ENCODE measurements at places on chromosomes 1 and 21.

DNA sequence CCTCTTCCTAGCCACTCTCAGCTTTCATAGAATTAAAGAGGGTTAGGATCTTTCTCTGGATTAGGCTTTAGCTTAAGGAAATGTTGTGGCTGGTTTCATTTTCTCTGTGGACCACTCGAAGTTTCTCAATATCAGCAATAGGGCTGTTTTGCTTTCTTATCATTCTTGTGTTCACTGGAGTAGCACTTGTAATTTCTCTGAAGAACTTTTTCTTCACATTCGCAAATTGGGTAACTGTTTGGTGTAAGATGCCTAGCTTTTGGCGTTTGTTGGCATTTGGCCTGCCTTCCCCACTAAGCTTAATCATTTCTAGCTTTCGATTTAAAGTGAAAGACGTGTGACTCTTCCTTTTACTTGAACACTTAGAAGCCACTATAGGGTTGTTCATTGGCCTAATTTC is 210.8 kb upstream of the PROX1 start:
- no peak for DNase-seq

DNA sequence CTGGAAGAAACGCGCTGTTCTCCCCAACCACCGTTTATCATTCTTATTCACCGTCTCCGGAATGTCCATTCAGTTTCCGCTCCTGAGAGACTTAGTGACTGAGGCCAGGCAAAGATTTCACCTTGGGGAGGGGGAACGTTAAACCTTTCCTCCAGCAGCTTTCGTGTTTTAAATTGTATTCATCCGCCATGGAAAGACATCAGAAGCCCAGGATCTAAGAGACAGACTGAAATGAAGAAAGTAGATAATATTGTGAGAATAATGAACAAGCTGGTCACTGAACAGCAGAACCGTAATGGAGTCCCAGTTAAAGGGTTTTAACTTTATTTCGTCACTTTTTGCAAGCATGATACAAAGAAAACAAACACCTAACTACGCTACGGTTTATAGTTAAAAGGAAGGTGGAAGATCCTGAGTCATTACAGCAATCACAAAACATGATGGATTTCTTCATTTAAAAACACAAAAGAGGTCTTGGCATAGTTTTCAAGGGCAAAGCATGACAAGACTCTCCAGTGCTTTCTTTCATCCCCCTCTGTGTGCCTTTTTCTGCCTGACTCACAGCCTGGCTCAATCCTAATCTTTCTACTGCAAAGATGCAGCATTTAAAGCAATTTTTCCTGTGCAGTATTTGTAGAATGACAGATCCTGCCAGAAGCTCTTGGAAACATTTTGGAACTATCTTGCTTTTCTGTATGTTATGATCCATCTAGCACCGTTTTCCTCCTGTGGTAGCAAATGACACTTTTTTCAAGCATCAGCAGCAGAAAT is 722 bp upstream of the SLC19A2 start:
- DNase-seq = no peak

- no peak for DNase-seq
Measured at GRCh38 chr1:149906570-149907075, 7.3 kb downstream of the BOLA1 start.

DNA sequence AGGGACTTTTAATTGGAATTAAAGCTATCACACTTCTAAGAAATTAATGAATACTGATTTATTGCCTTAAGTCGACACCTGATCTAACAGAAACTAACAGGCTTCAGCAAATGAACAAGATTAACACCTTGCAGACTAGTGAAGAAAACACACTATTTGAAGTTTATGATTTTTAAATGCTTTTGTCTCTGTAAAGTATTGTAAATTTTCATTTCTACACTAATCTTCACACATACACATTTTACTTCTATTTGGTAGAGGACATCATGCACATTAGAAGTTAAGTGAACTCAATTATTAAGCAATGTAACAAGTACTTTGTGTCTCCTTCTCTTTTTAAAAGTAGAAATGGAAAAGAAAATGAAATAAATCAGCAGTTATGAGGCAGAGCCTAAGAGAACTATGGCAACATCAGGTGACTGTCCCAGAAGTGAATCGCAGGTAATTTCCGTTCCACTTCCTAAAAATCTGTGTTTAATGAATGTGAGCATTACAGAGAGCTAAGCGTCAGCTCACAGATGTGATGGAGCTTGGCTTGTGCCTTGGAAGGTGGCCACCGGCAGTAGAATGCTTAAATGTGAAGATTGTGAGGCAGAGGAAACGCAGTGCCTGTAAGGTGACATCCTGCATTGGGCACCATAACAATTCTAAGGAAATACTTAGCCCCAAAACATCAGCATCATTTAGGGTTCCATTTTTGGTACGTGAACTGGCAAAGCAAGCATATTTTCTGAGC is 1.2 kb downstream of the PRMT2 start:
- no peak for DNase-seq

- no peak for DNase-seq
Measured at GRCh38 chr1:51679435-51679834, 62.5 kb downstream of the OSBPL9 start.

DNA sequence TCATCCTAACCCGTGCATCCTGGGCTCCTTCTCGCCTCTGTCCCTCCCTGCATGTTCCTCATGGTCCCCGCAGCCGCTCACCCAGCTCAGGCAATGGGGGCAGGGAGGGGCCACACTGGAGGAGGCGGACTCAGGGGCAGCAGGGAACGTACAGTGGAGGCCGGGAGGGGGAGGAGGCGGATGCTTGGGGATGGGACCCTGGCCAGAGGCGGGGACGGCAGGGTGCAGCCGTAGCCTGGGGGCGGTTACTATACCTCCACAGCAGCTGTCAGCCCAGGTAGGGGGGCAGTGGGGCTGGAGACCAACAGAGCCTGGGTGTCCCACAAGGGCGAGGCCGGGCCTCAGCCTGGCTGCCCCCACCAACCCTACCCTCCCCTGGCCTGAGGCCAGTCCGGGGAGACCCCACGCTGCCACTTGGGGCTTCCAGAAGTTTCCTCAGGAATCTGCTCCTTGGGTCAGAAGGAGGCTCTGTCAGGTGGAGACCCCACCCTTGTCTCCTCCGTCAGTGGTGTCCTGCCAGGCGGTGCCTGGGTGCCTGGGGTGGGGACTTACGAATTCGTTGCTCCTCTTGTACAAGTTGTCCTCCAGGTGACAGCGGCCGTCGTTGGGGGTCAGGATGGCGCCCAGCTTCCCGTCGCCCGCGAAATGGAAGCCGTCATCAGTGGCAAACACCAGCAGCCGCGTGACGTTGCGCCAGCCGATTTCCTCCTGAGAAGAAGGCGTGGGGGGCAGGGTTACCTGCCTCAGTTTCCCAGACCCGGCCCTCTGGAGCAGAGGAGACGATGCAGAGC is 20.7 kb downstream of the ITGB2 start:
- no peak for DNase-seq

DNA sequence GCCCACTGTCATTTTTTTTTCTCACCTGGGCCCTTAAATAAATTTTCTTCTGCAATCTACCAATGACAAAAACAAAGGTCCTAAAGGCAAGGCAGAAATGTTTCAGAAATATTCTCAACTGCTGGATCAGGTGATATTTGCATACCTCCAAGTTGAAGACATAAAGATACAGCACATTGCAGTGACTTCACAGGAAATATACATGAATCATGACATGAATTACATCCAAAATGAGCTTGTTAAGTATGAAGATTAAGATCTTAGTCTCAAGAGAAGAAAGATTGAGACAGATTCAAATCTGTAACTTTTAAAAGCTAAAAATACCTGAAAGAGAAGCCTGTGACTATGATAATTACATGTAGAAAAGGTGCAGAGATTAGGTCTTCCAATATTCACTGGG is 207.8 kb downstream of the SIPA1L2 start:
- DNase-seq = no peak

- peak; percentile 87 for DNase-seq
Measured at GRCh38 chr1:229270547-229271447, at the start of gene RAB4A. RAB4A (plus strand) TSS chr1:229271111; CDS start chr1:229271340, 229 bp downstream.

- DNase-seq = no peak
Measured at GRCh38 chr1:59292562-59292961, 4.3 kb upstream of the FGGY start.

- DNase-seq = no peak
Measured at GRCh38 chr21:39000496-39000895, 182.8 kb downstream of the PSMG1 start.

- DNase-seq = no peak
Measured at GRCh38 chr1:40754201-40754600, 29.4 kb upstream of the KCNQ4 start.

DNA sequence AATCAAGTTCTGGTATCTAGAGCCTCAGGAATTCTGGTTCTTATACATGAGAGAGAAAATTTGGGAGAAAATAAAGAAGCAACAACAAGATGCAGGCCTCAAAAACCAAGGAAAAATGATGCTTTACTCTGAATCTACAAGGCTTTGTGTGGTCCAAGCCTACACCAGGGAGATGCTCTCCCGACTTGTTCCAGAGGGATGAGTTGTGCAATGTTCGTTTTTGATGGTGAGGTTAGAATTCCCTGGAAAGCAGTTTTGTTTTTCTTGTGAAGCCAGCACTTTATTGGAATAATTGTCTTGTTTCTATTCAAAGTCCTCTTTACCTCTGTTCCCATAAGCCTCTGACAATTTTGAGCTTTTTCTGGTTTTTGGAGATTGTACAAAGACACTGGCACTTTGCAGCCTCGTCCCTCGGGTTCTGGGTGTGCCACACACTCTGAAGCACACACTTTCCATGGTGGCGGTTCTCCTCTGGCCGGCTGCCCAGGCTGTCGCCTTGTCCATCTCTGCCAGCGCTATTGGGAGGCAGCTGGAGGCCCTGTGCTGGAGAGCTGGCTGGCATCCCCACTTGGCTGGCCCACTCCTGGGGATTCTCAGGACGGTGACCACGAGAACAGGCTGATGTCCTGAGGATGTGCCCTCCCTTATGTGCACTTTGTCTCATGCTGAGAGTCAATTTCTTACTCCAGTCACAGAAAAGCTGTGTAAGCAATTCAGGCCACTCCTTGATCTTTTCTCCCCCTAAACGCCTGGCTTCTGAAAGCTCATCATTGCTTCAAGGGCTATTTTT is 70.2 kb downstream of the EDEM3 start:
- no peak for DNase-seq

DNA sequence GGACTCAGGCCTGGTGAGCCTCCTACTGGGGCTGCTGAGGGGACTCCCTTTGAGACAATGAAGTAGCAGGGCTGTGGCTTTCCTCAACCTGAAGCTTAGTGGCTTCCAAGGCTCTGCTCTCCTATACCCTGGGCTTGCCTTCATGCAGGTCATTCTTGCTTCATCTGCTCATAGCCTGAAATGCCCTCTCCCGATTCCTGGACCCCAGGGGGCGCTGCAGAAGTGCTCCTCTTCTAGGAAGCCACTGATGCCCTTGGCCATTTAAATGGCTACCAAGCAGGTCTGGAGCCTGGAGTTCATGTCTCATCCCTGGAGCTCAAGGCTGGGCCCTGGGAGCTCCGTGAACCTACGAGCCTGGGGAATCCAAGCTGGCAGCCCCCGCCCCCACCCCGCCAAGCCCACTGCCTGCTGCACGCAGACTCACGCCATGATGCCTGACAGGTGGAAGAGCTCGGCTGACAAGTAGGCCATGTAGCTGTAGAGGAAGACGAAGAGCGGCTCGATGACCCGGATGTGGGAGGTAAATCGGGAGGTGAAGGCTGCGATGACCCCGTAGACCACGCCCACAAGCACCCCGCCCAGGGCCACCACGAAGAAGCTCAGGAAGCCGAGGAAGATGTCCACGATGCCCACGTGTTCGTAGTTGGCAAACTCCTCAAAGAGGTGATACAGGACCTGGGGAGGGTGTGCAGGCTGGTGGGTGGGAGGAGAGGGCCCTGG is 45.7 kb downstream of the SLC9A1 start:
- no peak for DNase-seq

DNA sequence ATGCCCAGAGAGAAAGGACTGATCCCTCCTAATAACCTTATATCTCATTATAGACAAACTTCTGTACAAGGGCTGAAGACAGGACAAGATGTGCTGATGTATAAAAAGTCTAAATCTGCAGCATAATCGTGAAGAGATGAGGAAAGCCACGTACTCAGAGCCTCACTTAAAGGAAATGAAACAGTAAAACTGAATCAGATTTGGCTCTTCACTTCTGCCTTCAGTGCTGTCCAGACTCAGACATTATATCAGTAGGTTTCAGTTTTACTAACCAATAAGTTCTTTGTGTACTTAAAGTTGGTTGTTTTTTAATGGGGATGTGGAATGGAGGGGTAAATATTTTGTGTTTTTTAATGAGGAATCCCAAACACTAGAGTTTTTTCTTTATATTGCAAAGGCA is 45.3 kb upstream of the RGS1 start:
- DNase-seq = no peak

DNA sequence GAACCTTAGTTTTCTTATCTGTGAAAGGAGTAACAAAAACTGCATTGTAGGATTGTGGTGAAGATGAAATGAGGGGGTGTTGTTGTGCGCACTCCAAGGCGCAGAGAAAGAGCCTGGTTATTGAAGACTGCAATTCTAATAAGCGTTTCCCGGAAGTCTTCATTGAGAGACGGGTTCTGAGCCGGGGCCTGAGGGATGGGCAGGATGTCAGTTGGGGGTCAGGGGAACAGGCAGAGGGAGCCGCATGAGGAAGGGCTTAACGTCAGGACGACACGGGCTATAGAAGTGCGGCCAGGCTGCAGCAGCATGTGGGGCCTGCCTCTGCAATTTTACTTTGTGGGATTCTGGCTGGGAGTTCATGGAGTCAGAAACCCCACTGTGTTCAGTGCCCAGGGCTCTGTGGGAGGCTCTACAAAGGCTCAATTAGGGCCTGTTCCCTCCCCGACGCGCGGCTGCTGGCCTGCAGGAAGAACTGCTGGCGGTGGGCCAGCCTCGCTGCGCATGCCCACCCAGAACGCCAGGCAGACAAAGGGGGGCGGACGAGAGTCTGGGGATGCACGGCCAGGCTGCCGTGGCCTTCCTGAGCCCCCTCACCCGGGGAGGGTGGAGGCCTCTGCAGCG is 20.7 kb downstream of the TRIM62 start:
- DNase-seq = no peak

GRCh38 chr1:86104606-86105532 is 51.7 kb downstream of the COL24A1 start:
- no peak for DNase-seq

- DNase-seq = no peak
Measured at GRCh38 chr1:44640200-44640853, 34.0 kb downstream of the TMEM53 start.

DNA sequence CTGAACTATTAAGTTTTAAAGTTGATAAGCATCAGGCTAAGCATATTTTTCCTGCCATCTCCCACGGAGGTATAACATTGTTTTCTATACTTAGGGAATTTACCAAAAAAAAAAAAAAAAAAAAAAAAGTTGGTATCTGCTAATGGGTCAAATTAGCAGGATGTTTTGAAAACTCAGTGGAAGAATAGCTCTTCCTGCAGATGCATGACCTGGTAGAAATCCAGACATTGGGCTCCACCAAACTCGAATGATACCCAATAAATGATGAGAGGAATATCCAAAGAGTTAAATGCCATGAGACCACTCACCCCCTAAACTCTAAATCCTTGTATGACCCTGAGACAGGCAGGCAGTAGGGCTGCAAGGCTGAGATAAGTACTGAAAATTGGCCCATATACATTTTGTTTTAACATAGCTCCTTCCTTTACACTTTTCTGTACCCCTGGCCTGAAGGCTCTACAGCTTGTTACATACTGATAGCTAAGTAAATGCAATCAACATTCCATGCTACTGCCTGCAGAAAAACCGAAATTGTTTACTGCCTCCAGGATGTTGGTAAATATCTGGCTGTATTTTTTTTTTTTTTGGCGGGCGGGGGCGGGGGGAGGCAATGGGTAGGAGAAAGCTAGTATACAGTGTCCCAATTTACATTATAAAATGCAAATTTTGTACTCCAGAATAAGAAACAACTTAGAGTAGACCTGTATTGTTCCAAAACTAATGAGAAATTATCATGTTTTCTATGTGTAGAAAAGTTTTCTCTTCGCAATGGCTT is 57.6 kb downstream of the NFIA start:
- DNase-seq = no peak
